Bronchial epithelial cell (primary cell): ENCODE measurements at places on chromosomes 5 and 9.

- no peak for DNase-seq
These were observed 33.8 kb downstream of the HTR1A start for GRCh38 chr5:63928451-63928850.

- DNase-seq, result no peak
These were observed 111.3 kb upstream of the ADRA1B start for GRCh38 chr5:159805021-159805420.

GRCh38 chr9:77417566-77417965 is 230.6 kb downstream of the GNA14 start:
- DNase-seq, result peak; percentile 65

DNA sequence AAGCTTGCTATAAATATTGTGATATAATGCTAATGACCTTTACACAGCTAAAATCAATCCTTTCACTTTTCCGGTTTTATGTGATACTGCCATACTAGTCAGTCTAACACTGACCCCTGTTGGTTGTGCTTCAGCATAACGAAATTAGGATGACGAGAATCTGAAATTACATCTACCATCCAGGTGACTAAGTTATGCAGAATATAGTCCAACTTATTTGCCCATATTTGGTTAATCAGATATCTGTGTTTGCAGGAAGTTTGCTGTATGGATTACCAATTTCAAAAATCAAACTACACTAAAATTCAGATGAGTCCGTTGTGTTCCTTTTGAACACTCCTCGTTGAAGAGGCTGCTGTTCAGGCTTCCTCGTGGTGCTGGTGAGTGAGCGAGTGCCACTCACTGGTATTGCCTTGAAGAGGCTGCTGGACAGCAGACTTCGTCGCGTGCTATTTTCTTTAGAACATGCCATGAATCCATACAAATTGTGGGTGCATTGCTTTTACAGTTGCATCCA is 32.5 kb downstream of the TENT4A start:
- DNase-seq, result peak; percentile 65

DNA sequence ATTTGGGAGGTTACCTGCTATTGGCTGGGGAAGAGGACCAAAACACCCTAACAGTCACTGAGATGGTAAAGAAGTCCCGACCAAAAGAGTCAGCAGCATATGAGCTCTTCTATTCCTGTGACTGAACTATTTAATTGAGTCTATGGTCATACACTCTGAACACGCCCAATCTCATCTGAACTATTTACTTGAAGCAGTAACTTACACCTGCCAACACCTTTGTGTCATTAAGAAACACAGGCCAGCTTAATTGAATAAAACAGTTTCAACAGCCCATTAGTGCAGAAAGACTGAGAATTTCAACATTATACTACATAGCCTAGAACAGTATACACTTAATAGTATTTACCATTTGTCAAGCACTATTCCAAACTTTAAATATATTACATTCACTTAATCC is 47.8 kb downstream of the NR6A1 start:
- no peak for DNase-seq

- DNase-seq, result peak; percentile 7
These were observed 81.1 kb downstream of the EGFLAM start for GRCh38 chr5:38339446-38339845.

GRCh38 chr9:116844621-116845020 is 157.5 kb downstream of the TRIM32 start:
- no peak for DNase-seq

DNA sequence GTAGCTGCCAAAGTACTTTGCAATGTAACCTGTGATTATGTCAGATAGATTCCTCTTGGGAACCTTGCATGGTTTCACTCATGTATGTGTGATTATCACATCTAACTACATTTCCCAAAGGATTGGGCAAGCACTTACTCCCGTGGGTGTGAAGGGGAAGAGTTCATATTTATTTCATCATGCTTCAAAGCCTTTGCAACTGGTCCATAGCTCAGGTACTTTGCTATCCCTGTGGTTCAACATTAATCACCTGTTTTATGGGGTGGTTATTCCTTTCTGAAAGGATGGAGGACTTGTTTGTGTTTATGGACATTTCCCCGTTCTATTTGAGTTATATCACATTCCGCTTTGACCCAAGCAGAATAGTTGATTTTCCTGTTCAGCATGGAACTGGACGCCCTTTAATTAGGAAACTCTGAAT is 13.6 kb upstream of the ERMP1 start:
- DNase-seq, result peak; percentile 58

GRCh38 chr5:1264211-1264610 is 30.7 kb downstream of the TERT start:
- DNase-seq, result no peak

DNA sequence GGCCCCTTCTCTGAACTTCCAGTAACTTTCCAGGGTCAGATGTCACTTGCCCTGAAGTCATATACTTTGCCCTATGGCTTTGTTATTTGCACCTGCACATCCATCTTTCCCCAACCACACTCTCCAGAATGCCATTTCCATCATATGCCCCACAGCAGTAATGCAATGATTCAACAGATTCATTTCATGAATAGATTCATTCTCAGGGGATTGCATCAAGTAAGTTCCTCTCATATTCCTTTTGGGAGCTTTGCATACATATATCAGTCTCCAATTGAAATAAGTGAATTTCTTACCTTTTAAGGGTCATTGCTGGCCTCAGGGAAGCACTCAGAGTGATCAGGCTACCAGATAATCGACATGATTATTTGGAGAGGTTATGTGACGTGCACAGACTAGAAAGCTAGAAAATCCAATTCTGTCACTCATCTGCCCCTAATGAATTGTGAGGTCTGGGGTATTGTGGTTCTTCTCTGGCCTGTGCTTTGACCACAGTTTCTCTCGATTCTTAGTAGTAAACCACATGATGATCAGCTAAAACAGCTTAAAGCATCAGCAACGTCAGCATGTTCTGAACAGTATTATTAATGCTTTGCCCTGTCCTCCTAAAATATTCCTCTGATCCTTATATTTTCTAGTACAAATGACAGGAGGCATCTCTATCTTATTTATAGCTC is 179.9 kb downstream of the ATPSCKMT start:
- no peak for DNase-seq

DNA sequence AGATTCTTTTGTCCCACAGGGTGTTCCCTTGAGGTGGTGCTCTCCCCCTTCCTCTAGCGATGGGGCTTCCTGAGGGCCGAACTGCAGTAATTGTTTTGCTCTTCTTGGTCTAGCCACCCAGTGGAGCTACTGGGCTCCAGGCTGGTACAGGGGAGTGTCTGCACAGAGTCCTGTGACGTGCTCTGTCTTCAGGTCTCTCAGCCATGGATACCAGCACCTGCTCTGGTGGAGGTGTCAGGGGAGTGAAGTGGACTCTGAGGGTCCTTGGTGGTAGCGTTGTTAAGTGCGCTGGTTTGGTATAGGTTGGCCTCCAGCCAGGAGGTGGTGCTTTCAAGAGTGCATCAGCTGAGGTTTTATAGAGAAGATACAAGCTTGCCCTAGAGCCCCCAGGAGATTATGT is 20.4 kb upstream of the CEP72 start:
- no peak for DNase-seq

GRCh38 chr5:59293700-59294099 is 599.8 kb downstream of the PDE4D start:
- peak; percentile 38 for DNase-seq

- DNase-seq, result peak; percentile 71
These were observed 246.7 kb downstream of the GAS1 start for GRCh38 chr9:86700629-86701028.

GRCh38 chr9:130782886-130783530 is 52.0 kb upstream of the ABL1 start:
- DNase-seq, result no peak

DNA sequence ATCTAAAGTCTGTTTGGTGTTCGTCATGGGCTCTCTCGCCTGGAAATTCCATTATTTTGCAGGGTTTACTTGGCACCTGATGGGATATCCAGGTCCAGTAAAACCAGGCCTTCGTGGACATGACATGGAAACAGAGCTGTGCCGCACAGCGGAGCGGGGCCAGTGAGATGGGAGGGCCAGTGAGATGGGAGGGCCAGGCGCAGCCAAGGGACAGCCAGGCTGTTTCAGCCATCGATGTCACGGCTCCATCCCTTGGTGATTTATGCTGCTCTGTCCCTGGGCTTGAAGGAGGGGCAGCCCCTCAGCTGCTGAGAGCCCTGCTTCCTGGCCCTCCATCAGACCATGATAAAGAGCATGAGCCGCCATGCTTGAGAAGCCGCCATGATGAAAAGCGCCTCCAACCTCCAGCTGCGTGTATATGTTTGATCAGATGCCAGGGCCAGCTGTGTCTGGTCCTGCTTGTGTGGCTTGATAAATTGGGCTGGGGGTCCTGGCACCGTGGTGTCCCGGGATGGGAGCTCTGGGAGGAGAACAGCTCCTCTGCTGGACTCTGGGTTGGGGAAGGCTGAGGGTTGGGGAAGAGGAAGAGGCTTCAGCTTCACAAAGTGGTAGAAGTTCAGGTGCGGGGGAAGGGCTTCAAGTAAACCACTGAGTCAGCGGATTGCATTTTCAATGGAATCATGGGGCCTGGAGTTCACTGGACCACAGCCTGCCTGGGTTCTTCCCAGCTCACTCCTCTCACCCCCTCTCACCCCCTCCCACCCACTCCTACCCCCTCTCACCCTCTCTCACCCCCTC is 6.1 kb upstream of the COL5A1 start:
- no peak for DNase-seq

DNA sequence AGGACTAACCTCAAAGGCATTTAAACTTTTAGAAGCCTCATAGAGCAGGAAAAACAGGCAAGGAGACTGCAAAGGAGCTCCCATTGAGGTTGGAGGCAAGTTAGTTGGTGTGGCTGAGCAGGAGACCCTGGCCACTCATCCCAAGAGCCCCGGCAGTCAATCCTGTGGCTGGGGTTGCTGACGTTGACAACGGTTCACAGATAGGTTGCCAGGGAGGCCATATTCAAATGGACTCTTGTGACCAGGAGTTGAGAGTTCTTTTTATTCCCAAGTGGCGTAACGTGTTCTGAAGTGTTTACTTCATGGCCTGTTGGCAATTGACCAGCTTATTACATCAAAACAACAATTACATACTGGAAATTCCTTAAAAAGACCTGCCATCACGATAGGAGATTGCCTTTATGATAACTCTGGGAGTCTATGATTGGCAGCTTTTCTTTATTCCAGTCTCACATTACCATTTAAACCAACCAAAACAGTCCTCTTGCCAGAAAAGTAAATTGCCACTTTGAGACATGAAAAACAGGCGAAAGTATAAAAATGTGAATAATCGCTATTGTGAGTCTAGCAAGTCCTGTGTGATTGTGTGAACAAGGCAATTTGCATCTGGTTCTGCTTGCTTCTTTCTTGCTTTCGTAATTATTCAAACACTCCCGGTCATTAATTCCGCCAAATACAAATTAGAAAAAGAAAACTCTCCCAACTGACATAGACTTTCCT is 394.9 kb downstream of the MED10 start:
- no peak for DNase-seq

DNA sequence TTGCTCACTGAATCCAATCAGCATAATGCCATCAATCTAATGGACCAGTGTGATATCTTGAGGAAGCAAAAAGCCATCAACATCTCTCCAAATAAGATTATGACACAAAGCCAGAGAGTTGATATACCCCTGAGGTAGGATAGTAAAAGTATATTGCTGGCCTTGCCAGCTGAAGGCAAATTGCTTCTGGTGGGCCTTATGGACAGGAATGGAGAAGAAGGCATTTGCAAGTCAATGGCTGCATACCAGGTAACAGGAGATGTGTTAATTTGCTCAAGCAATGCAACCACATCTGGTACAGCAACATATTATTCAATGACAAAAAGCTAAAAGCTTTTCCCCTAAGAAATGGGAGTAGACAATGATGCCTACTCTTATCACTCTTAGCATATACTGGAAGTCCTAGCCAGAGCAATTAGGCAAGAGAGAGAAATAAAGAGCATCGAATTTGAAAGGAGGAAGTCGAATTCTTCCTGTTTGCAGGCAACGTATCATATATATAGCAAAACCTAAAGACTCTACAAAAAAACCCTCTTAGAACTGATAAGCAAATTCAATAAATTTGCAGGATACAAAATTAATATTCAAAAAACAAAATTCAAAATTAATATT is 216.1 kb upstream of the RASA1 start:
- no peak for DNase-seq

DNA sequence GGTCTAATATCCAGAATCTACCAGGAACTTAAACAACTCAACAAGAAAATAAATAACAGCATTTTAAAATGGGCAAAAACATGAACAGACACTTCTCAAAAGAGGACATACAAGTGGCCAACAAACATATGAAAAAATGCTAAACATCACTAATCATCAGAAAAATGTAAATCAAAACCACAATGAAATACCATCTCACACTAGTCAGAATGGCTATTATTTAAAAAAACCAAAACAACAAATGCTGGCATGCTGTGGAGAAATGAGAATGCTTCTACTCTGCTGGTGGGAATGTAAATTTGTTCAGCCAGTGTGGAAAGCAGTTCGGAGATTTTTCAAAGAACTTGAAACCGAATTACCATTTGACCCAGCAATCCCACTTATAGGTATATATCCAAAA is 63.1 kb downstream of the ADAMTS6 start:
- DNase-seq, result no peak

DNA sequence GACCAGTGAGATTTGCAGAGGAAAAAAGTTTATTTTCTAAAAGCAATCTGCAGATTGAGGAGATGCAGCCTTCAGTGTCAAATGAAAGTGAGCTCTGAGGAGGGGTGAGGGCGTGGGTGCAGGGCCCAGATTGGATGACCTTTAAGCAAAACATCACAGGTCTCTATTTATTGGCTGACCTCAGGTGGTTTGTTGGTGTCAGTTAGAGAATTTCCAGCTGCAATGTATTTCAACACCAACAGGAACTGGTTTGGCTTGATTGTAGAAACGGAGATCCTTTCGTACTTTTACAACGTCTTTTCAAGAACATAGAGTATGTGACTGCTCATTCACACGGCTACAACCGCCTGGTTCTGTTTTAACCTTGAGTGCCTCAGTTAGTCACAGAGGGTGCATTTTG is 1069.1 kb downstream of the EFNA5 start:
- DNase-seq, result peak; percentile 56

GRCh38 chr5:123269851-123270250 is 153.4 kb downstream of the CEP120 start:
- no peak for DNase-seq

DNA sequence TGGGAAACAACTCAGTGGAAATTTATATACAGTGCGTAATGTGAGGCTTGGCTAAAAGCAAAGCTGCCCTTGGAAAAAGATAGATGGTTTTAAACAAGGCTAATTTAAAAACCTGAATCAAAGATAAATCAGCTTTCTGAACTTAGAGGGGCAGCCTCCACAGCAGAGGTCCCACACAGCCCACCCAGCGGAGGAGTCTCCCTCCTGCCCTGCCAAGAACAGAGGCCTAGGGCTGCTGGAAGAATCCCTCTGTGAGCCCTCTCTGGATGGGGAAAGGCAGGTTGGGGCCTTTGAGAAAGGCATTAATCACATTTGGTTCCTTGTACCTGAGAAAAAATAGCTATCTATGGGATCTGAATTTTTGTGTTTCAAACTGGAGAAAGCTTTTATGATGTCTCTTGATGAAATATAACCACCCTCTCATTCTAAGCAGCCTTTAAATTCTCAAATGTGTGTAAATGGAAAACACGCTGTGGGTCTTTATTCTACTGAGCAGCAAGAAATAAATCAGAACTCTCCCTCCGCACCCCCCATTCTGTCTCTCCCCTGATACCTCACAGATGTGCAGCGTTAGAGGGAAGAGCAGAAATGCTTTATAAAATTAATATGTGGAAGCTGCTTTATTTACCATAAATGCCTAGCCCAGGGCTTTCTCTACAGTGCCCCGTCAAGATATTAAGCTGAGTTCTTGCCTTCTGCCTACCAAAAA is 329.2 kb downstream of the EFNA5 start:
- DNase-seq, result no peak

- no peak for DNase-seq
These were observed 117.0 kb downstream of the ERCC6L2 start for GRCh38 chr9:95992536-95992935.

- no peak for DNase-seq
These were observed 6.1 kb upstream of the NRG2 start for GRCh38 chr5:140049205-140049604.
